ENCODE measurements at places on chromosomes 7 and 10.

GRCh38 chr7:151897161-151897731 lies 20.3 kb upstream of the PRKAG2 start:
- no peak for DNase-seq

DNA sequence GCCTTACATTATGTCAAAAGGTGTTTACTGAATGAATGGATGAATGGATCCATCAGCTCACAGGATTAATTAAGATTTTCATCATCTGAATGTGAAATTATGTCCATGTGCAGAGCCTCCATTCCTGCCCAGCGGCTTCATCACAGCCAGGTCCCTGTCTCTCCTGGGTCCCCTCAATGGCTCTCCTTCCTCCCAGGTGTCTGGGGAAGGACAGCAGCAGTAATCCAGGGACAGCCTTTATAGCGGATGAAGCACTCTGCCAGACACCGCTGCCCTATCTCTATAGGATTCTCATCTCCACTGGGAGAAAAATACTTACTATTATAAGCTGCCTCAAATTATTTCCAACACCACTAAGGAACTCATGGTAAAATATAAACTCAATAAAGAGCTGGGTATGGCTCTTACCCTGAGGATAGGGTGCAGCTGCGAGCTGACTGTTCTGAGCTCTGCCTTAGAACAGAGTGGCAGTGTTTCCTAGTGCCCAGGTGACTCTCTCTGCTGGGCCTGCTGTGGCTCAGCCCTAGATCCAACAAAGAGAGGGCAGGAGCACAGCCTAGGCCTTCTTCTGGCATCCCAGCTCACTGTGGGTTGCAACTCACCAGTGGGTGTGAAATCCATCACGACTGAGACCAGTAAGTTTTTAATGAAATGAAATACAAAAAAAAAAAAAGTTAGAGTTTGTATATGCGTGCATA lies 38.3 kb downstream of the GPRIN2 start:
- no peak for DNase-seq

DNA sequence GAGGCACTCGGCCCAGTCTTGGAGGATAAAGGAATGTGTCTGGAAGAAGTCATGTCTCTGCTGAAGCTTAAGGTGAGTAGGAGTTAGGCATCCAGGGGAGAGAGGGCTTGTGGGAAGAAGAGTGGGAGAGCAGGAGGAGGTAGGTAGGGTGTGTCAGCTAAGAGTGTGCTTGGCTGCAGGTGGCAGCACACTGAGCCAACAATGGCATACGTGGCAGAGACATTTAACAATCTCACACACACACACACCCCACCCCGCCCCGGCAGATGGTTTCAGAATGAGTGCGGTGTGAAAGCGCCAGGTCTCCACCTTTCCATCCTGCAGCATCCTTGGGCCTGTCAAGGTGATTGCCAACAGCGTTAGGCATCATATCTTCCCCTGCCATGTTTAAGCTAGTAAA lies 11.2 kb upstream of the ARPC1A start:
- no peak for DNase-seq

DNA sequence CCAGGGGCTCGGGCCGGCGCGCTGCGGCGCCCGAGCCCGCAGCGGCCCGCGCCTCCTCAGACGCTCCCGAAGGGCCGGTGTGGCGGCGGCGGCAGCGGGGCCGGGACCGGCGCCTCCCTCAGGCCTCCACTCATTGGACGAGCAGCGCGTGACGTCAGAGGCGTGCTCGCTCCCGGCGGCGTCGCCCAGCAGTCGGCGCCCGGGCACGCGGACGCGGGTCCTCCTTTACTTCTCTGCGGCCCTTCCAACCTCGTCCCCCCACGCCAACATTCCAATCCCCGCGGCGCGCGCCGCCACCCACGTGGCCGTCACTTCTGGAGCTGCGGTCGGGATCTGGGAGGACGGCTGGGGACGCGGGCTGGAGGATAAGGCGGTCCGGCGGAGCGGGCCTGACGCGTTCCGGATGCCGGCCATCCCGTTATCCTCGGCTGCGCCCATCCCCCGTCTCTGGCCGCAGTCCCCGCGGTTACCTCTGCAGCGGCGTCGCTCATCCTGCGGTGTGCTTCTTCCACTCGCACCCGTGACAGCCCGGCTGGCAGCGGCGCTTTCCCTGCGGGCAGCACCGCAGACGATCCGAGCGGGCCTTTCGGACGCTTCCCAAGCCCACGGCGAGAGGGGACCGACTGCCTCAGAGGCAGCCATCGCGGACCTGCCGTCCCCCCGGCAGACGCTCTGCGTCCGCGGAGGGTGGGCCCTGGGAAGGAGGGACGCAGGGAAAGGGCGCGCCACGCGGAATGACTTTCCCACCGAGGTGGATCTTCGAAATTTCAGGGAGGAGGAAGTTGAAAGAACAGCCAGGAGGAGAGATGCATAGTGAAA lies at the start of gene PDZD8:
Gene PDZD8 (minus strand): TSS at position 81 of the 819 bp plus-strand sequence. CDS start 213 bp downstream, outside the sequence.
- no peak for DNase-seq

DNA sequence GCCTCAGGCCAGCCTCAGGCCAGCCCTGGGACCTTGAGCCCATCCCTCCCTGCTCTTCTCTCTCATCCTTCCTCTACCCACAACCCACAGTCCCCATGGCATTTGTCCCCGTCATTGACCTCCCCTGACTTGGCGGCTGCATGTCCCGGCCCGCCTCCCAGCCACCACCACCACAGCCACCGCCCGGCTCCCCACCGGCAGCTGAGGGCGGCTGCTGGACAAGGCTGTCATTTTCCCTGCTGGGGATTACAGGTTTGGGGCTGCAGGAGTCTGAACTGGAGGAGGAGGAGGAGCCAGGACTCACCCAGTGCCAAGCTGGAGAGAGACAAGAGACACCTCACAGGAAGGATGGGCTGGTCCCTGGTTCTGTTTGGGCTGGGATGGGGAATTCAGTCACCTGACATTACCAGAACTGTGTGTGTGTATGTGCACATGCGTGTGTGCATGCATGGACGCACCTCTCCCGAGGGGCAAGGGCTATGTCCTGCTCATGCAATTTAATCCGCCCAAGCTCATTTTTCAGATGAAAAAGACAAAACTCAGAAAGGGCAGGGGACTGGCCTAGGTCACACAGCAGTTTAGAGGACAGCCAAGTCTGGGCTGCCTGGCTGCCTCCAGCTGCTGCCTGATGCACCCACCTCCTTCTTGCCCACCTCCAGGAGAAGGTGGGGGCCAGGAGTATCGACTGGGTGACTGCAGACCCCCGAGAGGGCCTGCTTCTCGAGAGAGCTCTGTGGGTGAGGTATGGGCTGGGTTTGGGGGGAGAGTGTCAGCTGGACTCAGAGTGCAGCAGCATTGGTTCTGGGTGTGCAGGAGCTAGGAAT lies 113.1 kb downstream of the ZMIZ1 start:
- no peak for DNase-seq

DNA sequence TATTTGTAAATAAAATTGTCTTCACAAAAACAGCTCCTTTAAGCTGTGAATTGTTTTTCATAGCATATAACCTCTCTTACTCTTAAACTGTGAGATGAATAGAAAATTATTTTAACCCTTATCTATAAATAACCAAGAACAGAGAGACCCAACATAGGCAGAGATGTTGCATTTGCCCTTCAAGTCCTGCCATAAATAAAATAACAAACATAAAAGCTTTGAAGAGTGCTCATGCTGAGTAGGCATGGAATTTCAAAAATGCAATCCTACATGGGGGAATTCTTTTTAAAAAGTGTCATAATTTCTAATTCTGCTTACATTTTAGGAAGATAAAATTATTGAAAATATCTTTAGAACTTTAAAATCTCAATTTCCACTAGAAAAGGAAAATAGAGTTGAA lies 124.1 kb upstream of the FERD3L start:
- DNase-seq = no peak

GRCh38 chr10:89929282-89930026 lies 228.1 kb downstream of the KIF20B start:
- DNase-seq = no peak

DNA sequence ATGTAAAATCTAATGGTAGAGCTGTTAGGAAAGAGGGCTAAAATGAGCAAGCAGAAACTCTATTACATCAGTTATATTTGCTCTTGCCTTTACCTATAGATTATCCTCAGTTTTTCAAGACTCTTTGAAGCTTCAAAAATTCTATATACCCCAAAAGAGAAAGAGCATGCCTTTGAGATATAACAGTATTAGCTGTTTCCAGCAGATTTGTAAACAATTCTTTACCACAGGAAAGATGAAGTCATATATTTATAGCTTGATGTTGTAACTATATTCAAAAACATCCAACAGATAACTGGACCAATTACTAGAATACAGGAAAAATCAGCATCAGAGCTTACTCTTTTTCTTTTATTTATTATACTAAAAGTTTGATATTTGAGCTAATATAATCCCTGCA lies 416.2 kb upstream of the TPK1 start:
- no peak for DNase-seq

DNA sequence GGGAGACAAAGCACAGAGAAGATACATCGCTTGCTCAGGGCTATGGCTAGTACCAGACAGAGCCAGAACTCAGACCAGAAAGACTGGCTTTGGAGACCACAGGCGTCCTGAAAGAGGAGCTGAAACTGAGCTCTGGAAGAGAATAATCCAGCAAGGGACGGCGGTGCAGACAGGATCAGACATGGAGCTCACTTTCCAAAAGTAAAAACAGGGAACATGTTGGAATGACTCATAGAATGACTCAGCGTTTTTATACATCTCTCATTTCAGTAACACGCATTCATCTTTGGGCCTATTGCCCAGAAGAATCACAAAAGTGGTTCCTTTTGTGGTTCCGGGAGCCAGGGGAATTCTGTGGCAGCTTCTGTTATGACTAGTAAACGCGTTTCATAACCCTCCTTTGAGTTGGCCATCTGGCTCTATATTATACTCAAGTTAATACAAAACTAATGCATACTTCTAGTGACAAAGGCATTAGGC lies 37.2 kb downstream of the PLEKHS1 start:
- DNase-seq = no peak

Measured in NCI-H2081 treated with DMSO at 0.1 percent for 48 hours (cell line).